HT-29 (cell line): ENCODE measurements at places on chromosomes 3 and 15.

- DNase-seq: no peak
These were observed 452 bp upstream of the SV2B start for GRCh38 chr15:91099616-91099994.

- no peak for DNase-seq
These were observed 19.0 kb upstream of the FANCD2 start for GRCh38 chr3:10007126-10007782.

DNA sequence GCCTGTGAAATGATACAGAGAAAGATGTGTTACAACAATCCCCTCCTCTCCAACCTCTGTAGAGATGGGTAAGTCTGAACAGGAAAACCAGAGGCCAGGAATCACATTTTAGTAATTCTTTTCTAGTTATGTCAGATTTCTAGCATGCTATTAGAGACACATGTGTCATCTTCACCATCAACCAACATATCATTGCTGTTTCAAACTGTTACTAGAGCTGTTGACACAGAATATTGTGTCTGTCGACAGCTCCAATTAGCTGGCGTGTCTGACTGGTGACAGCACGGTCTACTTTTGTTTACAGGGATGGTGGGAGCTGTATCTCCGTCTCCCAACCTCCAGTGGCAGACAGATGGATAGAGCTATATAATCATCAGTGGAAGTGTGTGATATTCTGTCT is 393.2 kb downstream of the SOX2 start:
- DNase-seq: no peak

DNA sequence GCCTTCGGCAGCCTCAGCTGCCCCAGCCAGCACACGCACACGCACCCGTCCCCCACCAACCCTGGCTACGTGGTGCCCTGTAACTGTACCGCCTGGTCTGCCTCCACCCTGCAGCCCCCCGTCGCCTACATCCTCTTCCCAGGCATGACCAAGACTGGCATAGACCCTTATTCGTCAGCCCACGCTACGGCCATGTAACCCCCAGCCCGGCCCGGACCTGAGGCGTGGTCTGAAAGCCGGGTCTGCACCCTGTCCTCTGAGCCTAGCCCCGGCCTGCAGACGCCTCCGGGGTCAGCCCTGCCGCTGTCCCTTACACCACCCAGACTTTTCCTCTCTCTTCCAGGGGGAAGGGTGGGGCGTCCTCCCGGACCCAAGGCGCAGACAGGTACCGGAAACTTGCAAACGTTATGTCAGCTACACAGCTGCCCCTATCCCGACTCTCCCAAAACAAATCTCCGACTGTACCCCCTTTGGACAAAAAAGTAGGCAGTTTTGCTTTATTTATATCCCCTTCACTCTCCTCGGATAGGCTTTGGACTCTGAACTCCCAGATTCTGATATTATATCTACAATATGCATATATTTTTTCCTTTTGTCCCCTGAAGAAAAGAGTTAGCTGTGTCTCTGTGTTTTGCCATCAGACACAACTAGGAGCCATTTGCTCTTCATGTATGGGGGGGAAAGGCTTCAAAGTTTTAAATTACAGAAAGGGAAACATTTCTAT is 1.4 kb downstream of the SOX14 start:
- DNase-seq: no peak

DNA sequence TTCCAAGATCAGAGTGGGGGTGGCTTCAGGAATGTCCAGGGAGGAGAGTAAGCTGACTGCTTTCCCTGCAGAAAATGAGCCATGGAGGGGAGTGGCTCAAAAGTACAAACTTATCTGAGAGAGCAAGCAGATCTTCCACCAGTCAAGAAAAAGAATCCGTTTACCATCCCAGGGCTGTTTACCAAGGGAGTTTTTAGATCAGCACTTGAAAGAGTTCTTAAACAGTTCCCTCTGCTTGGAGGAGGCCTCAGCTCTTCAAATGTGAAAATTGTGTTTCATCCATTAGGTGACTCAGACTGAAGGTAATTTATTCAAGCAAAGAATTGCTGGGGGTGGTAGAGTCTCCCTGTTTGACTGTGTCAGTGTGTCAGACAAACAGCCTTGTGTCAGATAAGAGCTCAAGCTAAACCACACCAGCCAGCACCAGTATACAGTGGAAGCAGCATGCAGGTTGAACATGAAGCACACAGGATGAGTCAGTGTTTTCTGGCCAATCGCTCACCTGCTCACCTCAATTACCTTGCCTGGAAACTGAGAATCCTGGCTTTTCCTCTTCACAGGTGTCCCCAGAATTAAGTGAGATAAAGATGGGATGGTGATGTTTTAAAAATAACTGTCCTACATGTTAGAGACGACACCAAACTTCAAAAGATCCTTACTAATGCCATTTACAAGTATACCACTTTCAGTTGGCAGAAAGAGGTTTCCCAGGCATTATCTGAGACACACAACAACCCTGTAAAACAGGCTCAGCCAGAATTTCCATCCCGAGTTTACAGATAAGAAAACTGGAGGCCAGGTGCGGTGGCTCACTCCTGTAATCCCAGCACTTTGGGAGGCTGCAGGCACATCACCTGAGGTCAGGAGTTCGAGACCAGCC is 21.7 kb downstream of the SH3BP5 start:
- DNase-seq: peak; percentile 21

GRCh38 chr3:57971975-57972374 is 36.2 kb upstream of the FLNB start:
- DNase-seq: peak; percentile 76
